Fibroblast of skin of scalp (primary cell): ENCODE measurements at places on chromosomes 5 and 9.

GRCh38 chr5:134449167-134449566, 37.5 kb upstream of the CDKN2AIPNL start:
- no peak for DNase-seq

DNA sequence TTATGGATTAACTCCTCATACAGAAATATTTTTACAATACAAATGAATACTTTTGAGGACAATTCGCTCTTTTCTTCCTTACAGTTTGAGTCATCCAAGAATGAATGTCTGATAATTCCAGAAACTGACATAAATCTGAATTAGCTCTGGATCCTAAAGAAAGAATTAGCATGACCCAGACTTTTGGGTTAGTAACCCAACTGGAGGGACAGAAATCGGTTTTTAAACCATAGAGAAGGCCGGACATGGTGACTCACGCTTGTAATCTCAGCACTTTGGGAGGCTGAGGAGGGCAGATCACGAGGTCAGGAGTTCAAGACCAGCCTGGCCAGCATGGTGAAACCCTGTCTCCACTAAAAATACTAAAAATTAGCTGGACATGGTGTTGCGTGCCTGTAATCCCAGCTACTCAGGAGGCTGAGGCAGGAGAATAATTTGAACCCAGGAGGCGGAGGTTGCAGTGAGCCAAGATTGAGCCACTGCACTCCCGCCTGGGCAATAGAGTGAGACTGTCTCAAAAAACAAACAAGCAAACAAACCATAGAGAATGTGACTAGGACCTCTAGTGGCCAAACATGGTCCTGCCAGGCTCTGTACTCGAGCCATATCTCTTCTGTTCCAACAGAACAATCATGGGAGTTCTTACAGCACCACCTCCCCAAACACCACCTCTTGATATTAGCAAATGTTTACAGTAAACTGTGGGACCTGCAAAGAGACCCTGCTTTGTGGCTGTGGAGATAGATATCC, 44.8 kb downstream of the LURAP1L start:
- DNase-seq, result no peak

- no peak for DNase-seq
Measured at GRCh38 chr9:134441227-134442084, 115.2 kb downstream of the RXRA start.

DNA sequence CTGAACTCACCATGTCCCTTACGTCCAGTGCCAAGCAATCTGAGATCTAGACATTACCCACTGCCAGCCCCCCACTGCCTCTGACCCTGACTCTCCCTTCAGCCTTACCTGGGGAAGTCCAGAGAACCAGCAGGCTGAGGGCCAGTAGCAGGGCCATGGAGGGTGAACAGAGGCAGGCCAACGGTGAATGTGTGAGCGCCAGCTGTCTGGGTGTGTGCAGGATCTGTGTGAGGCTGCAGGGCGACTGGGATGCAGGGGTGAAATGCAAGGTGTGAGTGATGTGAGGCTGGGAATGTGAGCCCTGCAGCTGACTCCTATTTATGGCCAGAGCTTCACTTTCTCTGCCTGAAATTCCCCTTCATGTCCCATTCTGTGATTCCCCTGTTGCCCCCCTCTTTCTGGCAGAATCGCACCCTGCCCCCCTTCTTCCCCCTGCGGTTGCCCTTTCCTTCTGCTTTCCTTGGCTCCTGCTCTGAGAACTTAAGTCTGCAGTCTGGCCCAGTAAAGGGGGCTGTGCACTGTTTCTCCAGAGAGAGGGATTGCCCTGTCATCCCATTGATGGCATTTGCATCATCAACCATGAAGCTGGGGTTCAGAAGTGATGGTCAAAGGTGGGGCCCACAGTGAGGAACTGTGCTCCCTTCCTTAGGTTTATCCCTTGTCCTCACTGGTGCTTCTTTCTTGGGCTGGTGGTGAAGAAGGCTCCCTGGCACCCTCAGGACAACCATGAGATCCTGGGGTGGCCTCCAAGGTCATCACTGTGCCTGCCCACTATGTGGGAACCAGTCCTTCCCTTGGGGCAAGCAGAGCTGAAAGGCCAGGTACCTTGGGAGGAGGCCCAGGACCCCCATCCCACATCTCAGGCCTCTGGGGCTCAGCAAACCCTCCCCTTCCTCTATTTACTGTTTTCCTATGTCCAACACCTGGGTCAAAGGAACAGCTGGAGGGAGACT, at the start of gene CCL19:
Gene CCL19, minus strand, starts transcription at position 294 of the 953 bp plus-strand sequence. Its CDS starts 137 bp downstream, at position 157.
- DNase-seq, result no peak

GRCh38 chr5:96885518-96886338, 9.4 kb downstream of the ERAP2 start:
- no peak for DNase-seq

DNA sequence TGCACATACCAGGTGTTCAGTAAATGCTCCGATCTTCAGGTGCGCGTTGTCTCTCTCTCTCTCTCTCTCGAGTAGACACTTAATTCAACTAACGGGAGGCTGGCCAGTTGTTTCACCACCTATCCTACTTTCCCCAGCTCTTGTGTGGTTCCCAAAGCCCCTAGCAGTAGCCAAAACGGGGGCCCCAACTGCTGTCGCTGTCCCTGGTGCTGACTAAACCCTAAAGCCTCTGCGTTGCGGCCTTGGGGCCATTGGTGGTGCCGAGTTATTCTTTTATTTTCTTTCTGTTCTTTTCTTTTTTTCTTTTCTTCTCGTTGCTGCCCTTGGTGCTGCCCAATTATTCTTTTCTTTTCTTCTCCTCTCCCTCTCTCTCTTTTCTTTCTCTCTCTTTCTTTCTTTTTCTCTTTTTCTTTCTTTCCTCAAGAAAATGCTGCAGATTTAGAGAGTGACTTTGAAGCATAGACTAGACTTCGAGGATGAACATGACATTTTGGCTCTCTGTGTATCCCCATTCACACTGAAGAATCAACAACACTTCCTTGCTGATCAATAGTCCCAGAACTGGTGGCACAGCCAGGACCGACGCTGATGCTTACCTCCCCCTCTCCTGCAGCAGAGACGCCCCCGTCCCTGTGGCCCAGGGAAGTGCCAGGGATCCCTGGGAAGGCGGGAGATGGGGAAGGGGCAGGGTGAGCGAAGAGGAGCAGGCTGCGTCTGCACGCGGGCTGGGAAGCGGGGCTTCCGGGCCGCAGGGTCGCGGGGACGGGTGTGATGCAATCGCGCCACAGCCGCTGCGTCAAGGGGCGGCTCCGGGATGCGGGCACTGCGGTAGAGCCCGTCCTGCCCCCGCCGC, at the start of gene FBLL1:
Gene FBLL1, plus strand, starts transcription at position 785 of the 853 bp plus-strand sequence. CDS start 200 bp downstream, outside the sequence.
- DNase-seq, result peak; percentile 42
